ENCODE measurements at places on chromosomes 6 and 20.

DNA sequence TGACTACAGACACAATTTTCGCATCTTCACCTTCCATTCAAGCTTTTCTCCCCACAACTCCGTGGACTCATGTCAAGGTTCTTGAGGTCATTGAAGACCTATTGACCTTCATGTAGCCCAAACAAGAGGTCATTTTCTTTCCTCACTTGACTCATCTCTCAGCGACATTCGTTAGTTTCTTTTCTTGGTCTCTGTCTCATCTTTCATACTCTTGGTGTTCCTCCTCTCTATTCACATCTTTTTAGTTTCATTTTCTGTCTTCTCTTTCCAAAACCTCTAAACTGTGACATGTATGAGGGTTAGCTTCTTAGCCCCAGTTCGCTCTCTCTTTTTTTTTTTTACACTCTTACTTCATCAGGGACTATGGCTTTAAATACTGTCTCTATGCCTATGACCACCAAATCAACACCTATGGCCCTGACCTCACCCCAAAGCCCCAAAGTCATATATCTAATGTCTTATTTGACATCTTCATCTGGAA lies 128.6 kb upstream of the BACH2 start:
- H3K4me1 ChIP-seq, result no peaks in the 10 kb centered on the region
- peaks cover under 1% of the 10 kb centered on the region for H3K27me3 ChIP-seq
- H3K36me3 ChIP-seq, result peaks cover 8% of the 10 kb centered on the region
- no peak for DNase-seq

DNA sequence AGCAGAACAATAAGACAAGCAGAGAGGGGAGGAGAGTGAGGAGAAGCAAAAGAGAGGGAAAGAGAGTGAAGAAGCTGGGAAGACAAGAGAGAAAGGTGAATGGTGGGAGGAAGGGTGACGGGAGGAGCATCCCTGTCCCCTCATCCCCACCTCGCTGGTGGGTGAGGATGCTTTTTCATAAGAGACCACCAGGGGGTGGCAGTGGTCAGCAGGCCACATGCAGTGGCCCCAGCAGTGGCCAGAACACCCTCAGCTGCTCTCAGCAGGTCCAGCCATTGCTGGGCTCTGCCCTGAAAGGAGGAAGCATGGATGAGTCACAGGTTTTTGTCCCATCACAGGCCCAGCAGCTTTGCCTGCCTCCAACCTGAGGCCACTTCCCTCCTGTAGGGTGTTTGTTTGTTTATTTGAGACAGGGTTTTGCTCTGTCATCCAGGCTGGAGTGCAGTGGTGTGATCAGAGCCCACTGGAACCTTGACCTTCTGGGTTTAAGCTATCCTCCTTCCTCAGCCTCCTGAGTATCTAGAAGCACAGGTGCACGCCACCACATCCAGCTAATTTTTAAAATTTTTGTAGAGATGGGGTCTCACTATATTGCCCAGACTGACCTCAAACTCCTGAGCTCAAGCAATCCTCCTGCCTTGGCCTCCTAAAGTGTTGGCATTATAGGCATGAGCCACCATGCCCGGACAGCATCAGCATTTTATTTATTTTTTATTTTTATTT lies 24.0 kb downstream of the FGD2 start:
- no peak overlapping the region for H3K27ac ChIP-seq
- DNase-seq, result peak; percentile 74
- no peak overlapping the region for H3K4me3 ChIP-seq
- H3K4me1 ChIP-seq, result peaks cover 5% of the 10 kb centered on the region
- no peaks in the 10 kb centered on the region for H3K36me3 ChIP-seq
- H3K27me3 ChIP-seq, result peaks cover 5% of the 10 kb centered on the region

DNA sequence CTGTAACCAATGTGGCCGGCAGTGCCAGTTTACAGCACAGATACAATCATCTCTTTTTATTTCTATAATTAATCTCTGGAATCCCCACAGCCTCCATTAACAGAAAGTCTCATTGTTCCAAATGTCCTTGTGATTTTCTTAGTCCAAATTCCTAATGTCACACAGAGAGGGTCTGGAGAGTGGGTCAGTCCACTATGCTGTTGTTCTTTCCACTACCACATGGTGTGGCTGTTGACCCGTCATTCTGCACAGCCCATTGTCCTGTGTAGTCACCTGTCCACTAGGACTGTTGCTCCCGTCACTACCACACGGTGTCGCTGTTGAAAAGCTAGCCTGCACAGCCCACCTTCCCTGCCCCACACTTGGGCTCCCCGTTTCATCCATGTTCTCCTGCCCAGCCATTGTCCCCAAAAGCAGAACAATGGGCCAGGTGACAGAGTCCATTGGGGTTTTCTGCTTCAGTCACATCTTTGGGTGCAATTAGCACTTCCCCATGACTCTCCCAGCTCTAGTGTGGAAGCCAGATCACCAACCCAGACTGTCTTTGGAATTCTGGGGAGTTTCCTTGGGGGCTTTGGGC lies 8.6 kb upstream of the LBP start:
- H3K27me3 ChIP-seq, result peaks cover 16% of the 10 kb centered on the region
- DNase-seq, result peak; percentile 53
- H3K4me1 ChIP-seq, result peaks cover 22% of the 10 kb centered on the region
- no peak overlapping the region for H3K27ac ChIP-seq

- H3K27ac ChIP-seq, result no peak overlapping the region
- H3K36me3 ChIP-seq, result peaks cover 4% of the 10 kb centered on the region
- peaks cover 9% of the 10 kb centered on the region for H3K4me1 ChIP-seq
- no peak overlapping the region for H3K4me3 ChIP-seq
- no peak for DNase-seq
Observed at GRCh38 chr6:143159001-143159400, 98.3 kb downstream of the AIG1 start.

DNA sequence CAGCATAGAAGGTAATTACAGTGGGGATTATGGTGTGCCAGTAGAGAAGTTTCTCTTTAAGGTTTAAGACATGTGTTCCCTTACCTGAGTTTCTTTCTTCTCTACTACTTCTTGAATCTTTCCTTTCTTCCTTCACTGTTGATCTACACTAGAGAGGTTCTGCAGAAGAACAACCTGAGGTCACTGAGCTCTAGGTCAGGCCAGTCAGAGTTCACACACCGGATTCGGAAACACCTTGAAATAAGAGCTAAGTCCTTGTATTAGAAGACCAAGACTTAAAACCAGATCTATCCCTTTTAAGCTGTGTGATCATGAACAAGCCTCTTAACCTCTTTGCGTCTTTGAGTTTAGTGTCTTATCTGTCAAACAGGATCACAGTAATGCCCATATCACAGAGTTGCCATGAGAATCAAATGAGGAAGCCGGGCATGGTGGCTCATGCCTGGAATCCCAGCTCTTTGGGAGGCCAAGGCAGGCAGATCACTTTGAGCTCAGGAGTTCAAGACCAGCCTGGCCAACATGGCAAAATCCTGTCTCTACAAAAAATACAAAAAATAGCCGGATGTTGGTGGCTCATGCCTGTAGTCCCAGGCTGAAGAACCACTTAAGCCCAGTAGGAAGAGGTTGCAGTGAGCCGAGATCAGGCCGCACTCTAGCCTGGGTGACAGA lies 22.0 kb upstream of the TGM3 start:
- H3K27ac ChIP-seq, result no peak overlapping the region
- H3K36me3 ChIP-seq, result no peaks in the 10 kb centered on the region
- peaks cover 6% of the 10 kb centered on the region for H3K27me3 ChIP-seq
- DNase-seq, result no peak
- no peaks in the 10 kb centered on the region for H3K4me1 ChIP-seq
- no peak overlapping the region for H3K4me3 ChIP-seq

DNA sequence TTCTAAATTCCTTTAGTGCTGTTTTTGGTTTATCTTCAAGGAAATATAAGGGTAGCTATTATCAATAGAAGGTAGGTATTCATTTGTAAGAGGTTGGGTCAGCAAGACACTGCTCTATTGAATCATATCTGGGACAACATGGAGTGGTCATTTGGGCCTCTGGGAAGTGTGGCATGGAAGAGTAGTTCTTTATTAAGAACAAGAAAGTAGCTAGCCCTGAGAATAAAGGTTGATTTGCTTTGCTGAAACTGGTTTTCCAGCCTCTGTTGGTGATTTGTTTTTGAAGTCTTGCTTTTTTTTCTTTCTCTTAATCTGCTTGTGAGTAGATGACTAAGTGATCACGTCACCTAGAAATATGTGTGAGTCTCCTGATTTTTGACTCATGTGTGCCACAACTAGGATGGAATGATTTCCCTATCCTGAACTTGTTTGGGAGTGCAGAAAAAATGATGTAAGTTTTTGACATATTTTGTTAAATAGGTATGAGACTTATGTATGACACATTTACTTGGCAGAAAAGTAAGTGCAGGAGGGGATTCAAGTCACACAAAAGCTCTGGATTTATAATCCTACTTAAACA lies 381.8 kb downstream of the CENPW start:
- no peak overlapping the region for H3K27ac ChIP-seq
- H3K4me3 ChIP-seq, result no peak overlapping the region
- H3K36me3 ChIP-seq, result peaks cover 20% of the 10 kb centered on the region

DNA sequence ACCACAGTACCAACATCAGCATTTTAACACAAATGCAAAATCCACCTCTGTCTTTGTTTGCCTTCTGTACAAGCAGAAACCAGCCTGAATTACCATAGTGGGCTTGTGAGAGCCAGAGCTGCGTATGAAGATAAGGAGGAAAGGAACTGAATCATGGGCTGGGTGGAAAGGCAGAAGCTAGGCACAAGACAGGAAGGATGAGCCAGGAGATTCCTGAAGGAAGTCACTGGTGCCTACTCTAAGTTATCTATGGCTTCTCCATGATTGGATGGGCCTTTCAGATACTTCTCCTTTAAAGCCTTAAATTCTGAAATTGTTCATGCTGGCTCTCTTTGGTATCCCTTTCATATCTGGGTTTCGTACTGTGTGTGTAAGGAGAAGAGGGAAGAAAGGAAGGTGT lies 140.6 kb downstream of the LCA5 start:
- no peaks in the 10 kb centered on the region for H3K27me3 ChIP-seq
- H3K27ac ChIP-seq, result no peak overlapping the region
- no peak overlapping the region for H3K4me3 ChIP-seq
- H3K36me3 ChIP-seq, result no peaks in the 10 kb centered on the region

DNA sequence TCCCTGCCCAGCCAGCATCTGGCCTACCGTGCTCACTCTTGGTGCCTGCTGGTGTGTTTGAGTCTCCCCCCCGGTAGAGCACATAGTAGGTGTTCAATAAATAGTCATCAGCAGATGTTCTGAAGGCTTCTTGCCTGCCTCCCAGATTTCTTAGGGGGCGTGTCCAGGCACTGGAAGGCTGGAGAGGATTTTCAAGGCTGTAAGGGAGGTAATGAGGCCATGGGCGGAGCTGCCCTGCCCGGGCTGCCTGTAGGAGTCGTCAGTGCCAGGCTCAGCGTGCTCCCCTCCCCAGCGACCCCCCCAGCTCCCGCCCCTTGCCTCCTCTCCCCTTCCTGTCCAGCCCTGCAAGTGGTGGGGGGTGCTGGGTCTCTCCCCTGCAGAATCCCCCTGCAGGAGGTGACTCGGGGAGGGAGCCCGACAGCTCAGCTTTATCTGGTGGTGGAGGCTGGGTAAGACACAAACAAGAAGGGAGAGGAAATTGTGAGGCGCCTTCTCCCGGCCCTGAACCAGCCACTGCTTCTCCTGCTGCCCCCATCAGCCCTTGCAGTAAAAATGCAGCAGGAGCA lies 55.9 kb downstream of the BCAS4 start:
- no peaks in the 10 kb centered on the region for H3K36me3 ChIP-seq
- H3K4me3 ChIP-seq, result no peak overlapping the region

GRCh38 chr6:142395768-142396231 lies 94.0 kb downstream of the ADGRG6 start:
- no peak overlapping the region for H3K4me3 ChIP-seq
- H3K27me3 ChIP-seq, result no peaks in the 10 kb centered on the region
- H3K27ac ChIP-seq, result no peak overlapping the region
- no peak for DNase-seq

- H3K27me3 ChIP-seq, result peaks cover 7% of the 10 kb centered on the region
- H3K36me3 ChIP-seq, result no peaks in the 10 kb centered on the region
- no peaks in the 10 kb centered on the region for H3K4me1 ChIP-seq
- H3K27ac ChIP-seq, result no peak overlapping the region
- H3K4me3 ChIP-seq, result no peak overlapping the region
- no peak for DNase-seq
Observed at GRCh38 chr6:159116343-159116742, 52.9 kb upstream of the FNDC1 start.

DNA sequence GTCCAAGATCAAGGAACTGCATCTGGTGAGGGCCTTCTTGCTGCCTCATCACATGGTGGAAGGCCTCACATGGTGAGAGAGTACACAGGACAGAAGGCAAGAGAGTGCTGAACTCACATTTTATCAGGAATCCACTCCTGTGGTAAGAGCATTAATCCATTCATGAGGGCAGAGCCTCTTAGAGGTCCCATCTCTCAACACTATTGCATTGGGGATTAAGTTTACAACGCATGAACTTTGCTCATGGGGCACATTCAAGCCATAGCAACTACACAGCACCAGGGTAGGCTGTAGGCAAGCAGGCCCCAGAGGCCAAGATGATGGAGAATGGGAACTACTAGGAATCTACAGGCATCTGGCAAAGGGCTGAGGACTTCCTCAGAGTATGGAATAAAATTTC lies 10.0 kb upstream of the TGIF2 start:
- H3K4me1 ChIP-seq, result no peaks in the 10 kb centered on the region
- no peak for DNase-seq
- peaks cover 31% of the 10 kb centered on the region for H3K36me3 ChIP-seq
- peaks cover 3% of the 10 kb centered on the region for H3K27me3 ChIP-seq

- H3K36me3 ChIP-seq, result no peaks in the 10 kb centered on the region
- DNase-seq, result no peak
- H3K27ac ChIP-seq, result no peak overlapping the region
- H3K4me1 ChIP-seq, result peaks cover 5% of the 10 kb centered on the region
- peaks cover 54% of the 10 kb centered on the region for H3K27me3 ChIP-seq
Observed at GRCh38 chr6:40287296-40287850, 299.8 kb downstream of the LRFN2 start.

DNA sequence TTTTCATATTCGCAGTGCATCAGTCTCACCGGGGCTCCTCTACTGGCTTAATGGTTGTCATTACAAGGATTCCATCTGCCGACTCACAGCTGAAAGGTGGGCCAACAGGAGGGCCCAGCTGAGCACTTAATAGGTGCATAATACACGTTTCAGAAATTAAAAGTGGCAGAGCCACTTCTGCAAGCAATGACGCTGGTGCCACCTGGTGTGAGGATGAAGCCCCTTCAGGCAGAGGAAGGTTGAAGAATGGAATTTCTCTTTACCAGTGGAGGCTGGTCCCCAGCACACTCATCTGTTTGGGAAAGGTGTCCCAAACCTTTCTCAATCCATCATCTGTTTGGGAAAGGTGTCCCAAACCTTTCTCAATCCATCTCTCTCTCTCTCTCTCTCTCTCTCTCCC lies 8.2 kb upstream of the STMND1 start:
- no peak overlapping the region for H3K4me3 ChIP-seq
- no peak overlapping the region for H3K27ac ChIP-seq
- H3K36me3 ChIP-seq, result peaks cover 5% of the 10 kb centered on the region
- H3K27me3 ChIP-seq, result peaks cover 21% of the 10 kb centered on the region
- peaks cover 8% of the 10 kb centered on the region for H3K4me1 ChIP-seq

DNA sequence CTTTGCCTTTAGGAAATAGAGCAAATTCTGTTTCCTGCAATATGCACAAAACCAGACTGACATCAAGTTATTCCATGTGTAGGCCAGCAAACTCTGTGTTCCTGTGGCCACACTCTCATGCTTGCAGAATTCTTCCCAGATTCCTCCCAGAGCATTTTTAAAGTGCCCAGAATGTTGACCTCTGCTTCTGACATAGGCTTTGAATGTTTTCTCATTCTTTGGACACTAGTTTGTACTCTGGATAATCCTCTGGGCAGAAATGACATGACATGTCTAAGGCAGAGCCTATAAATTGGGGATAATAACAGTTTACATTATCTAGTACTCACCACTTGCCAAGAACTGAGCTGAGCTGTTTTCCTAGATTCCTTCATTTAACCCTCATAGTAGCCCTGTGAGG lies 9.2 kb upstream of the EFHC1 start:
- no peak for DNase-seq
- no peaks in the 10 kb centered on the region for H3K36me3 ChIP-seq
- no peaks in the 10 kb centered on the region for H3K4me1 ChIP-seq

- no peaks in the 10 kb centered on the region for H3K36me3 ChIP-seq
- DNase-seq, result no peak
- H3K4me3 ChIP-seq, result no peak overlapping the region
- peaks cover 8% of the 10 kb centered on the region for H3K27me3 ChIP-seq
Observed at GRCh38 chr6:89044328-89045010, 36.1 kb upstream of the PNRC1 start.
